ENCODE measurements at places on chromosomes 2 and 18.

DNA sequence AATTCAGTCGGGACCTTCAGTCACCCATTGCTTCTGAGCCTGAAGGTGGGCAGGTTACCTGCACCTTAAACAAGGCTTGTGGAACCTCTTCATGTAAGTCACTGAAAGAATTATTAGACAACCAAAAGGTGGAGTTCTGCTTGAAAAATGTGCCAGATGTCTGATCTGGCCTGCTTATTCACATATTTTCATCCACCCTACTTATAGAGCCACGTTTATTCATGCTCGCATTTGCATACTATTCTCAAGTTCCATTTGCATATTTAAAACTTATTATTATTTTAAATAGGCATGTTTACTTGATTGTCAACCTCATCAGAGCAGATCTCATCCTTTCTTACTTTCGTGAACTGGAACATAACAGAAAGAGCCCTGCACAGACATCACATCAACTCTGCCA, 140.0 kb upstream of the NABP1 start:
- DNase-seq, result no peak

GRCh38 chr2:68604077-68604476, 39.3 kb upstream of the PROKR1 start:
- no peak for DNase-seq

GRCh38 chr2:174663550-174663949, 65.9 kb upstream of the WIPF1 start:
- DNase-seq, result peak; percentile 21

DNA sequence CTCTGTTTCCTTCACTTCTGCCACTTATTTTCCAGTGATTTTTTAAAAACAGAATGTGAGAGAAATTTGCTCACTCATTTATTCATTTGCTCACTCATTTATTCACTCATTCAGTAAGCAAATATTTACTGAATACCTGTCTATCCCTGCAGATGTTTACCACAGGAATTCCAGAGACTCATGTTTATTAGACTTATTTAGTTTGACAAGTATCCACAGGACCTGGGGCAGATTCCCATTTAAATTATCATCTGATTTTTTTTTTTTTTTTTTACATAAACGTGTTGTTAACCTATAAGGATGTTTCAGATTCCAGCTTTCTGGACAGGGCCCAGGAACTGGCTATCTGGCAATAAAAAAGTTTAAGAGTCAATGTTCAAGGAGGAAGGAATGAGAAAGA, 175.1 kb upstream of the ERBB4 start:
- DNase-seq, result no peak

- DNase-seq, result no peak
Observed at GRCh38 chr2:42055573-42056514, 8.0 kb downstream of the PKDCC start.

DNA sequence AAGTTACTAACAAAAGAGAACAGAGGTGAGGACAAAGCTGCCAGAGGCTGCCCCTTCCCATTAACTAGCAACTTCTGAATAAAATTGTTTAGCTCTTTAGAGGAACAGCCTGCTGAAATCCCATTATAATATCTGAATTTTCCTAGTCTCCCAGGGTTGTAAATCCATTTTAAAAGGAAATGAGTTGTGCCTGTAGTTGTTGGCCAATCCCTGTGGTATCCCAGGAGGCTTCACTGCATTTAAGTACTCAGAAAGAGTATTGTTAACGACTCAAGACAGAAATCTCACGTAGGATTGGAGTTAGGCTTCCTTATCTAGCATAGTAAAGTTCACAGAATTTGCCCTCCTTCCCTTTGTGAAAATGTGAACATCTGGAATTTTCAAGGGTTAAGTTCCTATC, 8.9 kb downstream of the LAPTM4A start:
- DNase-seq, result no peak

DNA sequence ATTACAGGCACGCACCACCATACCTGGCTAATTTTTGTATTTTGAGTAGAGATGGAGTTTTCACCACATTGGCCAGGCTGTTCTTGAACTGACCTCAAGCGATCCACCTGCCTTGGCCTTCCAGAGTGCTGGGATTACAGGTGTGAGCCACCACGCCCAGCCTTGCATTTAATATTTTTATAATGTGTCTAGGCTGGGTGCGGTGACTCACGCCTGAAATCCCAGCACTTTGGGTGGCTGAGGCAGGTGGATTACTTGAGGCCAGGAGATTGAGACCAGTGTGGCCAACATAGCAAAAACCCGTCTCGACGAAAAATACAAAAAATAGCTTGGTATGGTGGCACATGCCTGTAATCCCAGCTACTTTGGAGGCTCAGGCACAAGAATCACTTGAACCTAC, 3.2 kb downstream of the RPL37A start:
- DNase-seq, result no peak

DNA sequence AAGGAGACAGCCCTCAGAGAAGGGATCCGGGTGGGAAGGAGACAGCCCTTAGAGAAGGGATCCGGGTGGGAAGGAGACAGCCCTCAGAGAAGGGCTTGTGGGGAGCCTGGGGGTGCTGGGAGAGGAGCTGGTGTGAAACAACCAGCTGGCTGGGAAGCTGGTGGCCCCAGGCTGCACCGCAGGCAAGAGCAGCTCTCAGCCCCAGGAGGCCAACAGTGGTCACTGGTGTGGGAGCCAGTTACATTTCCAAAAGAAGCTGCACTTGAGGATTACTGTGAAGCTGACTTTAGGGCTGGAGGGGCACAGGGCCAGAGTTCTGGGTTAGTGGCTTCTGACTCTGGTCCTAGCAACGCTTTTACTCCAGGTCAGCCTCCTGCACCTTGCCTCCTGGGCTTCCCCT, 3.3 kb downstream of the HES6 start:
- DNase-seq, result no peak

DNA sequence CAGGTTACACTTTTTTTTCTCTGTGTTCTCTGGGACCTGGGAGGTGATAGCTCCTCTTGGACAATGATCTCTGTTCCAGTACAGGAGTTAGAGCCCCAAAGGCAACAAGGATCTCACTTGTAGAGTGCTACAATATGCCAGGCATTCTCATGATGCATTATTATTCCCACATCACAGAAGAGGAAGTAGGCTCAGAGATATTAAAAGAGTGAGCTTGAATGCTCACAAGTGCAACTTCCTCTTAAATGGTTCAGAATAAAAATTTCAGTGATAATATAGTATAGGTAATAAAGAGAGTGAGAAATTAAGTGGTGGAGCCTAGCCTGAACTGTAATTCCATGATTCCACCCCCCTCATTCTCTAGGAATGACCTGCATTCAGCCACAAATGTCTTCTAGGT, 21.4 kb downstream of the POLE4 start:
- DNase-seq, result peak; percentile 39

DNA sequence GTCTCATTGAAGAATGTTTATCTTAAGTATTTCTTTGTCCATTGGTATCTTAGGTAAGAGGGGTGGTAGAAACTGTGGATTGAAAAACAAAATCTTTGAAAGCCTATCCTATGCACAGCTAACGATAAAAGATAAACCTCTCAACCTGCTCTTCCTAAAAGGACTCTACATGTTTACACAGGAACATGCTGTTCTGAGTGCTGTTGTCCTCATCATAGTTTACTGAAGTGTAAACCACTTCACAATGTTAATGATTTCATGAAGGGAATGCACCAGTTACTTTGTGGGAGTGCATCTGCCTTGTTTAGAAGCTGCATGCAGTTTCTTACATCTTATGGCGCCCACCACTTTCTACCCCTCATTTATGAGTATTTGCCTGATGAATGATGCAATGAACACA, 1.2 kb downstream of the ACMSD start:
- DNase-seq, result no peak

GRCh38 chr2:146246002-146246735, 1598.7 kb upstream of the ACVR2A start:
- DNase-seq, result no peak

DNA sequence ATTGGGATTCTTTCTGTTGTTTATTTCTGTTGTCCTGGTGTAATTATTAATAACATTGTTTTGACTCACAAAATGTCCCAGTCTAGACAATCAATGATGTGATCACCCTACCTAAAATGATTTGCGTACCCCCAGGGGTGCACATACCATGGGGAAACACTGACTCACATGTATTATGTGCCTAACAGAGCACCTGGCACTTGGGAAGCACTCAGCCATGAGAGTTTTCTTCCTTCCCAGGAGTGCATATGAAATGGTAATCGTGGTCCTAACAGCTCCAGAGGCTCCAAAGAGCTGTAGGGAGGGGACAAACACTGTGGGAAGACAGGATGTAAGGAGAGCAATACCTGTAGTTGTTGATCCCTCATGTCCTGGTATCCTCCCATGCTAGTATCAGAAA, 187.8 kb upstream of the ERBB4 start:
- DNase-seq, result no peak

DNA sequence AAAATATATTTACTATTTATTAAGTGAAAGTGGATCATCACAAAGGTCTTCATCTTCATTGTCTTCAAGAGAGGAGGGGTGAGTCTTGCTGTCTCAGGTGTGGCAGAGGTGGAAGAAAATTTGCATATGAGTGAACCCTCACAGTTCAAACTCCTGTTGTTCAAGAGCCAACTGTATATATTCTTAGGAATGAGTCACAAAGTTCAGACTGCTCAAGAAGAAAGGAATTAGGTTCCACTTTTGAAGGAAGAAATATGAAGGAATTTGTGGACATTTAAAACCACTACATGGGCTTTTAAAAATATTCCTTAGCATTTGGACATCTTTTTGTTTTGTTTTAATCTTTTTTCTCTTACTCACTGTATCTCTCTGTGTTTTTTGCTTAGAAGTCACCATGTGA, 212.6 kb downstream of the INSIG2 start:
- no peak for DNase-seq

DNA sequence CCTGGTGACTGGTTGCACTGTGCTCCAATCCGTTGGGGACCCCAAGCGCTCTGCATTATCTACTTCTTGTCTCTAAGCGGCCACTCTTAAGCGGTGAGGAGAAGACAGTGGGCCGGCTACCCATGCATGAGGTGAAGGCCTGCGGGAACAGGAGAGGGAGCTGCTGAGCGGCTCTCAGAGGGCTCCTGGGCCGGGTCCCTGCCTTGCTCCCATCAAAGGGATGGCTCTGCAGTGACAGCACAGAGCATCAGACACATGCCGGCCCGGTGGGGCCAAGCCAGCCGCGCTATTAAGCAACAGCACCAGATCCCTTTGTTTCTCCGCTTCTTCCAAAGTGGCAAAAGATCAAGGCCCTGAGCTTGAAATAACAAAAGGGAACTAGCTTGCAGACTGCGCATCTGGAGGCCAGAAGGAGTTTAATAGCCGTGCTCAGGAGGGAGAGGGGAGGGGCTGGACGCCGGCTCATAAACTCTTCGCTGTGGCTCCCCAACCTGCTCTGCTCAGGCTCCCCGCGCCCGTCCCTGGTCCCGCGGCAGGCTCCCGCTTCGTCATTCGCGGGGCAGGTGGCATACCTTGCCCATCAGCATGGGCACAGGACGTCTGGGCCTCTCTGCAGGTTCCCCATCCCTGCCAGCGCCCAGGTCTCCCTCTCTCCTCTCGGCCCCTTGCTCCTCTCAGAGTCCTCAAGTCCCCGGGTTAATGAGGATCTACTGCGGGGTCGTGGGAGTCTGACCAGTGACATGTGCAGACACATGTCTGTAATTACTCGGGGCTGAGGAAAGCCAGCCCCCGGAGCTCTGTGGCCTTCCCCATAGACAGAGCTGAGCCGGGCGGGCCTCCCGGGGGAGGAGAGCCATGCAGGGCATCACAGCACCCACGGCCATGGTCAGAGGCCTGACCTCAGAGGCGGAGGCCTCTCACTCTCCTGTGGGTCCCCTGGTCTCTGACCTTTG, 96.7 kb downstream of the ASB1 start:
- no peak for DNase-seq

- no peak for DNase-seq
Observed at GRCh38 chr2:74567881-74568280, 13.4 kb downstream of the DOK1 start.

GRCh38 chr2:164934401-164935117, 20.8 kb downstream of the SLC38A11 start:
- peak; percentile 25 for DNase-seq

- DNase-seq, result no peak
Observed at GRCh38 chr2:180324182-180324581, 317.1 kb upstream of the CWC22 start.

GRCh38 chr18:56641714-56642337, 3.4 kb upstream of the TXNL1 start:
- DNase-seq, result no peak

GRCh38 chr18:48621240-48621639, 82.4 kb downstream of the CTIF start:
- no peak for DNase-seq

GRCh38 chr2:71831193-71831577, 316.5 kb downstream of the CYP26B1 start:
- no peak for DNase-seq

DNA sequence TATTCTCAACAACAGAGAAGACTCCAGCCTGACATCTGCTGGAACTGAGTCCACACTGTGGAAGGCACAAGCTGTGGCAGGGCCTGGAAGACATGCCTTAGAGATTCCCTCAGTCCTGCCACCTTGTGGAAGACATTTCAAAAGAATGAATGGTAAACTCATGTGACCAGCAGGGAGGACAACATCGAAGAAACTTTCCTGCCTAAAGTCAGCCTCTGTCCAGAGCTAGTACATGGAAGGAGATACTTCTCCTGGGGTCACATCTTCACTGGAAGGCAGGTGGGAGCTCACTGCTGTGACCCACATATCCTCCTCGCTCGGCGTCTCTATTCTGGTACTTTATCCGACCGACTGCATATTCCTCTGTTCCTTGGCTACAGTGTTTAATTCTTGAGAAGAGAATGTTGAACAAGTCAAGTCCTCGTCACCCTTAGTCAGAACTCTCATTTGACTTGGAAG, 59.5 kb downstream of the PUM2 start:
- DNase-seq, result peak; percentile 84

- no peak for DNase-seq
Observed at GRCh38 chr2:203804070-203804469, 63.5 kb upstream of the CTLA4 start.

GRCh38 chr2:240919786-240920782, 13.9 kb downstream of the CROCC2 start:
- no peak for DNase-seq

GRCh38 chr2:25358249-25358815, 16.6 kb upstream of the DNMT3A start:
- no peak for DNase-seq

- DNase-seq, result no peak
Observed at GRCh38 chr18:8667846-8668245, 37.5 kb upstream of the MTCL1 start.

GRCh38 chr2:48668992-48669391, 51.3 kb downstream of the GTF2A1L start:
- peak; percentile 28 for DNase-seq

GRCh38 chr2:232436381-232437194, 19.4 kb upstream of the ALPI start:
- no peak for DNase-seq

- DNase-seq, result no peak
Observed at GRCh38 chr2:119544075-119544938, at the start of gene CFAP221. Gene CFAP221 (plus strand): TSS chr2:119544449. CDS start chr2:119546132, 1,683 bp downstream.
